ENCODE measurements at places on chromosomes 7 and 10.

DNA sequence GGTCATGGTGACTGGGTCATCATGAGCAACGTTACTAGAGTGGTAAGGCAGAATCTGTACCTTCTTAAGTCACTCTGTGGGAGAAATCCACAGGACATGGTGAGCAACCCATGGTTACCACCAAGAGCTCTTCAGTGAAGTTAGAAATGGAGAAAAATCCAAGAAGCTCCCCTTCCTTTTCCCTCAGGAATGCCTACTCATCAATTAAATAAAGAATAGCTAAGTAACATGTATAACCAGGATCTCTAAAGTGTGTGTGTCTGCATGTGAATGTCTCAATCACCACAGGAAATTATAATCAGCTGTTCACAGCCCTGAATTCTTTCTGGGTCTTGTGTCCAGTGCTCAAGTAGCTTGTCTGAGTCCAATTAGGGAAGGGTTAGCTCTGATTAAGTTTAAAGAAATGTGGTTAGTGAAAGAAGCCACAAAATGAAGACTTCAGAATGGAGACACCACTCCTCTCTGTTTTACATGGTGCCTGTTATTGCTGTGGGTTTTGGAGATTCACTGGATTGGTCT is 73.2 kb downstream of the SEM1 start:
- DNase-seq: no peak

DNA sequence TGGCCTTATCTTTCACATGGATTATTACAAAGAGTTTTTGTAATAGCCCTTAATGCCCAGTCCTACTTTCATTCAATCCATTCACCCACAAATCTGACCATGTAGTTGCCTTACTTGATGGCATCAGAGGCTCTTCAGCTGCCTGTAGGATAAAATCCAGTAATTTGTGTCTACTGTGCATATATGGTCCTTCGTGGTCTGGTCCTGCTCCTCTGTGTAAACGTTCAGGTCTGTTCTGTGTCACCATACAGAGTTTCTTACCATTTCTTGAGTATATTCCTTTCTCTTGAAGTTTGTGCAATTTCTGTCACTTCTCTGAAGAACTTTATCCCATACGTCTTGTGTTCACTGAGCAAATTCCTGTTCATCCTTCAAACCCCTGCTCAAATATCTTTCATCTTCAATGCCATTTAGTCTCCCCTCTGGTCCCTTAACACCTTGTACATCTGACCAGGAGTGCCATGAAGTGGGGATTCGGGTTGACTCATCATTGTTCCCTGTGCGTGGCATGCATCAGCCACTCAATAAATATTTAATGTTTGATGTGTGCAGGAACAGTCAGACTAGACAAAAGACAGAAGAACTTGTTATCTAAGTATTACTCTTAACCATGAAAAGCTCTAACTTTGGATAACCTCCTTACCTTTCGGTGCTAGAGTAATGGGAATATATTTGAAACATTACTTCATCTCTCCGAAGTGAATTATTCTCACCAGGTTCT is 98.6 kb upstream of the RPA3 start:
- DNase-seq: no peak

- no peak for DNase-seq
Observed at GRCh38 chr7:116348346-116348745, 138.0 kb downstream of the TES start.

- no peak for DNase-seq
Observed at GRCh38 chr10:10871352-10871751, 146.3 kb upstream of the CELF2 start.

DNA sequence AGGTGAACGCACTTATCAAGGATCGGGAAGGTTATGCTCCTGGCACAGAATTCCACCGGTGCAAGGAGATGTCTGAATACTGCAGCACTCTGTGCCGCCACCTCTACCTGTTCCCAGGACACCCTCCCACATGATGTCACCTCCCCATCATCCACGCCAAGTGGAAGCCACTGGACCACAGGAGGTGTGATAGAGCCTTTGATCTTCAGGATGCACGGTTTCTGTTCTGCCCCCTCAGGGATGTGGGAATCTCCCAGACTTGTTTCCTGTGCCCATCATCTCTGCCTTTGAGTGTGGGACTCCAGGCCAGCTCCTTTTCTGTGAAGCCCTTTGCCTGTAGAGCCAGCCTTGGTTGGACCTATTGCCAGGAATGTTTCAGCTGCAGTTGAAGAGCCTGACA is 11.0 kb upstream of the CLCN1 start:
- DNase-seq: no peak

DNA sequence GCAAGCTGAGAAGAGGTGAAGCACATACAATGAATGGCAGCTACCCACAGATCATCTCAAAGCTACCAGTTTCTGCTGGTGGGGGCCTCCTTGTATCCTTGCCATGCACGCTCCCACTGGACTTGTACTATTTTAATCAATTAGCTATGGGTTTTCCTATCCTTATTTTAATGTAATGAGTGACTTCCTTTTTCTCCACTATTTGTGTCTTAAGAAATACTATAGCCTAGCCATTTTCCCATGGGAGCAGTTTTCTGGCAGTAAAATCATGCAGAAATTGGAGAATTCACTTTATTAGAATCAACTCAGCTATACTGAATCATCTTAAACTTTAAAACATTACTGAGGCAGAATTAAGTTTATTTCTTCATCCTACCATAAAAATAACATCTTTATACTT is 73.5 kb downstream of the CTNNA3 start:
- no peak for DNase-seq

DNA sequence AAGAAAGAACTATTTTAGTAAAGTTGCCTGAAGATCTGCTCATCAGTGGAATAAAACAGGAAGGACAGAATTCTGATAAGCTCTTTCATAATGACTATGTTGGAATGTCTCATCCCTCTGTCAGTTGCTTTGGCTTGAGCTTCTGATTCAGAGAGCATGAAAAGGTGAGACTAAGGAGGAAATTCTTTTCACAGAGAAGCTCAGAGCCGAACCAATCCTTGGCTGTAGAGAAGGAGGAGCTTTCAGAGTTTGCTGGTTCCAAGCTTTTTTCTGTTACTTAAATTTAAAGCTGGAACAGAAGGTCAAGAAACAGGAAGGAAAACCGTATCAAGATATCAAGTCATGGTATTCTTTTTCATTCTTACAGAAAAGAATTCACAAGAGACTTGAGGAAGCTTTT is 24.0 kb downstream of the GSTO2 start:
- DNase-seq: no peak

DNA sequence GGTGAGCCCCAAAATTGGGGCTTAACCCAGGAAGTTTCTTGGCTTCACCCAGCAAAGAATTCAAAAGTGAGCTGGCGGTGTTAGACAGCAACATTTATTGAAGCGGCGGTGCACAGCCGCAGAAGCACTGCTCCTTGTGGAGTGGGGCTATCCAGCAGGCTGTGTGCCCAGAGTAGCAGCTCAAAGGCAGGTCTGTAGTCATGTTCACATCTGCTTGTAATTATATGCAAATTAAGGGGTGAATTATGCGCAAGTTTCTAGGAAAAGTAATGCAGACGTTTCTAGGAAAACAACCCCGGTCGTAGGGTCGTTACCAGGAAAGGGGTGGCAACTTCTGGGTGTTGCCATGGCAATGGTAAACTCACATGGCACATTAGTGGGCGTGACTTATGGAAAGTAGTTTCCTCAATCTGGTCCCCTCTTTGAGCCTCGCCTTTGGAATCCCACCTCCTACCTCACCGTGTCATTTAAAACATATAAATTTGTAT is 13.7 kb upstream of the KBTBD2 start:
- peak; percentile 99 for DNase-seq

- no peak for DNase-seq
Observed at GRCh38 chr7:96778263-96778662, 68.6 kb upstream of the SEM1 start.

- DNase-seq: no peak
Observed at GRCh38 chr10:124672181-124672638, 72.0 kb downstream of the FAM53B start.

- no peak for DNase-seq
Observed at GRCh38 chr7:7550663-7551062, 15.0 kb upstream of the COL28A1 start.

DNA sequence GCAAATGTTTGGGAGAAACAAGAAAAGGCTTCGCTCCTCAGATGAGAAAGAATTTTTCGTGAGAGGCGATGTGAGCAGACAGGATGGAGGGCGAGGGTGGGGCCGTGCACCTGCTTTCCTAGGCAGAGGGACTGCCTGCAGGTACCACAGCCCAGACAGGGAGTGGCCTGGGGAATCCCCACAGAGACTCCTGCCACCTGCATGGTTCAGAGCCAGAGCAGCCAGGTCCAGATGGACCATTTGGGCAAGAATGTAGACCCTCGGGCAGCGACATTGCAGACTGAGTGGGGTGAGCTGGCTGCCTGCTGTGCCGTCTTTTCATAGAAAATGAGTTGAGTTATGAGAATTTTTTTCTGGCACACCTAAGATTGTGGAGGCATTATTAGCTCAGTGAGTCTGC is 216.8 kb downstream of the SNX10 start:
- DNase-seq: peak; percentile 62

GRCh38 chr10:10930979-10931743 is 86.5 kb upstream of the CELF2 start:
- DNase-seq: no peak
